ENCODE measurements at places on chromosomes 13 and 19.

DNA sequence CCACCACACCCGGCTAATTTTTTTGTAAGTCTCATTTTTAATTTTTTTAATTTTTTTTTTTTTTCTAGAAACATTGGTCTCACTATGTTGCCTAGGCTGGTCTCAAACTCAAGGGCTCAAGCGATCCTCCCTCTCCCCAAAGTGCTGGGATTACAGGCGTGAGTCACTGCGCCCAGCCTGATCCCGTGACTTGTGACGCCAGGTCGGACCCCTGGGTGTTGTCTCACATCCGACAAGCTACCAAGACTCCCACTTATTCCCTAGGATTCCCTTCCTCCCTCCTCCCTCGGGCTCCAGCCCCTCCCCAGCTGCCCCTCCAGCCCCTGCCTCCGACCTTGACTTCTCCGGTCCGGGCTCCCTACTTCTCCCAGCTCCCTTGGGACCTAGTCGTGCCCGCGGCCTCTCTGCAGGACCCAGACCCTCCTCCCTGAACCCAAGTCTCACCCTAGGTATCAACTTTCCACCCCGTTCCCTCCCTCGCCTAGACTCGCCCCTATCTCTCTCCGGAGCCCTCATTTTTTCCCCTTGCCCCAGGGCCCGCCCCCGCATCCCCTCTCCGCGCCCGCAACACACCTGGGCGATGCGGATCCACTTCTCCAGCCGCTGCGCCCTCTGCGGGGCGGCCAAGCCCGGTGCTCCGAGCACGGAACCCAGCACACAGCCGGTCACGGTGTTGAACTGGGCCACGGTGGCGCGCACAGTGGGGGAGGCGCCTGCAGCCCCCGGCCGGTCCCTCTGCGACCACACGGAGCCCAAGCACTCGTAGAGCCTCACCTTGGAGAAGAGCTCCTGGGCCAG is 13.1 kb downstream of the RGL3 start:
- no peak for DNase-seq

- DNase-seq = no peak
Observed at GRCh38 chr13:80437231-80437630, 96.3 kb upstream of the SPRY2 start.

- DNase-seq = no peak
Observed at GRCh38 chr13:23912469-23912868, 15.2 kb upstream of the C1QTNF9B start.

GRCh38 chr13:98315902-98316301 is 138.8 kb upstream of the RNF113B start:
- DNase-seq = no peak
